ENCODE measurements at places on chromosomes 16 and 17.

GRCh38 chr17:57999496-58000017 is 7.5 kb downstream of the SRSF1 start:
- DNase-seq: peak; percentile 43

- no peak for DNase-seq
Observed at GRCh38 chr17:34173241-34173640, 81.8 kb upstream of the CCL2 start.

GRCh38 chr16:76214856-76215255 is 62.3 kb upstream of the CNTNAP4 start:
- no peak for DNase-seq

- DNase-seq: no peak
Observed at GRCh38 chr16:79640513-79641360, 40.2 kb upstream of the MAF start.

GRCh38 chr17:13477180-13477611 is 124.5 kb downstream of the HS3ST3A1 start:
- DNase-seq: no peak

GRCh38 chr16:3879258-3879886 is 1.1 kb downstream of the CREBBP start:
- no peak for DNase-seq

GRCh38 chr16:72042157-72042660 is 12.1 kb upstream of the HP start:
- DNase-seq: no peak

DNA sequence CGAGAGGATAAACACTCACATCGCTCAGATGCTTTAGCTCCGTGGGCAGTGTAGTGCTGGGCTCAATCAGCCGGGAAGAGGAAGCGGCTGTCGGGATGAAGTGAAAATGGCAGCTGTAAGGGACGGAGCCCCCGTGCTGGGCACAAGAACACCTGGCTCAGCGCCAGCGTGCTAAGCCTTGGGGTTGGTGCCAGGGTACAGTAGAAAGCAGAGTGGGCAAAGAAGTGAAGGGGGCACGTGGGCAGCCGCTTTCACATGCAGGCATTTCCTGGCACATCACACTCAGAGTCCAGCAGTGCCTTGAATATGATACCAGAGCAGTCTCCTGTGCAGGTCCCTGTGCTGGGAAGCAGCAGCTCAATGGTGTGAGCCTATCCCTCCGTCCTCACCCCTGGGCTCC is 51.1 kb upstream of the FOXF1 start:
- DNase-seq: no peak

DNA sequence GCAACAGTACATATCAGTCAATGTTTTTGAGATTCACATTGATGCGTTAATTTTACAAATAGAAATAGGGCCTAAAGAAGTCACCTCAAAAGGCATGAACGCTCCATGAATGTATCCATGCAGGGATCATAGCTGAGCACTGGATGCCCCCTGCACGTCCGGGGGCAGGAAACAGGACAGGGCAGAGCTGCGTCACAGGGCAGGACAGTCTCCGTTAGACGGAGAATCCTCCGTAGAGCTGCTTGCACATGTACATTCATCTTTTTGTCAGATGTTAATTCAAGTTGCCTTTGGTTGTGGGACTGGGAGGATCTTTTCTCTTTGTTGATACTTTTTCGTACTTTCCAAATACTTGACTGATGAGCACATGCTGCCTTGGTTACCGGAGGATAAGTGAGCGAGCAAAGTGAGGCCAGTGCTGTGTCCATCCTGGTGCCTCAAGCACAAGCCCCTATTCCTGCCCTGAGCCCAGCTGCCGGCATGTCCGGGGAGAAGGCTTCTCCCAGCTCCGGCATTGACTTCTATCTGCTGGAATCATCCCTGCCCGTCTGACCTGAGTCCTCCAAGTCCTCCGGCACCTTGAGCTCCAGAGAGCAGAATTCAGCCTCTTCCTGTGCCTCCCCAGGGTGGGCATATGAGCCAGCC is 15.0 kb downstream of the GAA start:
- DNase-seq: no peak

DNA sequence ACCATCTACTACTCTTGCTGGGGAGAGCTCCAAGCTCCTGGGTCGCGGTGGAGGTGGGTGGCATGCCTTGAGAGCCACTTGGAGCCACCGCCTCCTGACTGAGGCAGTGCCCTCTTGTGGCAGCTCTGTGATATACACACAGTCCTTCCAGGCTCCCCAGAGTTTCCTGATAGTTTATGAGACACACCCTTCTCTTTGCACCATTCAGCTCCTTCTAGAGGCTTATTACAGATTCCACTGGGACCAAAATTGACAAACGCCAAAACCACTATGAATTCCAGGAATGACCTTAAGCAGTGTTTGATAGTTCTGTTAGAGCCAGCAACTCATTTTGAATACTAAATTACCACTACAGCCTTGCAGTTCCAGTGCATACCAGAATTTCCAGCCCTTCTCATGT is 170.1 kb upstream of the CDH13 start:
- DNase-seq: peak; percentile 40

- no peak for DNase-seq
Observed at GRCh38 chr16:50697881-50698767, 4.7 kb downstream of the NOD2 start.

- no peak for DNase-seq
Observed at GRCh38 chr17:75679706-75680211, 12.6 kb downstream of the SAP30BP start.

DNA sequence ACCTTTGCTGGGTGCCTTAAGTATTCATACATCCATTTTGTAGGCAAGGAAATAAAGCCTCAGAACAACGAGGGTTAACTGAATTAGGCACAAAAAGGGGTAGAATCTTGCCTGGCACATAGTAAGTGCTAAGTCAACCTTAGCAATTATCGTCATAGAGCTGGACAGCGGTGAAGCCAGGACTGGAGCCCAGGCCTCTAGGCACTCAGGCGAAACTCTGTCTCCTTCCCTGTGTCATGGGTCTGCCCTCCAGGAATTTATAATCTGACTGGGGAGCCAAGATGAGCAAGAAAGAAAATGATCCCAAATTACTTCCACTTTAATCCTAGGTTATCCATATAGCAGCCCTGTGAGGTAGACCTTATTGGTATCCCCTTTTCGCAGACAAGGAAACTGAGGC is 61.4 kb downstream of the KATNIP start:
- DNase-seq: no peak

GRCh38 chr17:19333132-19333440 is 29.4 kb downstream of the B9D1 start:
- no peak for DNase-seq

- DNase-seq: no peak
Observed at GRCh38 chr17:60744355-60744966, 66.8 kb downstream of the BCAS3 start.

- DNase-seq: no peak
Observed at GRCh38 chr16:14405611-14406537, 224.2 kb downstream of the PARN start.

- no peak for DNase-seq
Observed at GRCh38 chr17:80237386-80237785, 17.2 kb downstream of the SLC26A11 start.

DNA sequence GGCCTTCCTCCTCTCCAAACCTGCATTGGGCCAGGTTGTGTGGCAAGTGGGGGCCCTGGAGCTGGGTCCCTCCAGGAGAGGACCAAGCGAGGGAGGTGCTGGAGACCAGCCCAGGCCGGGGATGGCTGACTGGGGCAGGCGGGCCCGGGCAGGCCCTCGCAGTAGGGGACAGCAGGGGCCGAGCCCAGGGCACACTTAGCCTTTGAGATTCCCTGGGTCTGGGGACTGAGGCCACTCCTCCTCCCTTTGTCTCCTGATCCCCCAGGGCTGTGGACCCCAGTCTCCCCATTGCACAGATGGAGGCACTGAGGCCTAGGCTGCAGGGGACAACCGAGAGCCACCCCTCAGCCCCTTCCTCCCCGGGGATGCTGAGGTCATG is 5.2 kb downstream of the FOXJ1 start:
- DNase-seq: no peak
